ENCODE measurements at places on chromosomes 7 and 10.

DNA sequence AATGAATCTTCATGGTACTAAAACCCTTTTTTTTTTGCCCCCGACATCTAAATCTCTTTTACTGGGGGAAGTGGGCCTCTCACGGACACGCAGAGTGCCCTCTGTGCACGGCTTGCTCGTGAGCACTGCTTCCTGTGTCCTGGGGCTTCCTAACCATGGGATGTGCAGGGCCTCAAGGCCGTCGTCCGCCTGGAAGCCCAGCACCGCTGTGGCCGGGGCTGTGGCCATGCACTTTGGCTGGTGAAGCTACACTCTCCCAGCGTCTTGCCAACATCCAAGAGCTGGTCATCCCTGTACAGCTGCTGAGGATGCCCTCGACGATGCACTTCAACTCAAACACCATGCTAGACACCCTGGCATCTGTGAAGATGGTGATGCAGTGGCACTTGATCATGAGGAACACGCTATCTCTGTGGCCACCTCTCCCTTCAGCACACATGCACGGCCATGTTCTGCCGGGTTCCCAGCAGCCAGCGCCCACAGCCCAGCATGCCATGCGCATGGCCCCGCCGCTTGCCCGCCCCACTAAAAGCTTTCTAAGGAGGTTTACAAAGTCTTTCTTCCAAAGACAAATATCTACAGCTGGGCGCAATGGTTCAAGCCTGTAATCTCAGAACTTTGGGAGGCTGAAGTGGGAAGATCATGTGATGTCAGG, 326.5 kb downstream of the PARD3 start:
- DNase-seq, result no peak

DNA sequence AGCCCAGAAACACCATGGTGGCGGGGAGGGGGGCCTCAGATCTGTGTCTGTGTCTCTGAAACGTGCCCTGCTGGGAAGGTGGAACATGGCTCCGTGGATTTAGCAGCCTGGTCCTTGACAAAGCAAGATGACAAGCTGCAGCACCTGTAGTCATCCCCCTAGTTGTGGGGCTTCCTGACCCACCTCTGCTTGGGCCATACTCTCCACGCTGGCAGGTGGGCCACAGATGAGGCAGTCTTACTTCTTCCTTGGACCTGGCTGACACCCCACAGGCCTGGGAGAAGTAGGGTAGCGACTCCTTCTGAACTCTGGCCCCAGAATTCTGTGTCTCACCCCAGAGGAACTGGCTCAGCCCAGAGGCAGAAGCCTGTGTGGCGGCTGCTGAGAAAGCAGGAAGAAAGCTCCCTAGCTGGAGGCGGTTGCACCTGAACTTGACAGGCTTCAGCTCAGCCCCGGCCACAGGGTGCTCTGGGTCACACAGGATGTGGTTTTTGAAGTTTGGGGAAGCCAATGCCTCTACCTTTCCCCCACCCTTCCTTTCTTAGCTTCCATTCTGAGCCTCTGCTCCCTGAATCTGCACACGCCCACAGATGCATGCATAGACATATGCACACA, 113.9 kb downstream of the ABLIM1 start:
- peak; percentile 30 for DNase-seq

- DNase-seq, result no peak
Observed at GRCh38 chr10:25017154-25017590, 760 bp downstream of the THNSL1 start.

GRCh38 chr7:44046321-44047061, 2.0 kb downstream of the DBNL start:
- DNase-seq, result no peak

- no peak for DNase-seq
Observed at GRCh38 chr10:6354168-6354772, 151.5 kb downstream of the PFKFB3 start.

- no peak for DNase-seq
Observed at GRCh38 chr10:42898037-42898960, 115.7 kb downstream of the BMS1 start.

DNA sequence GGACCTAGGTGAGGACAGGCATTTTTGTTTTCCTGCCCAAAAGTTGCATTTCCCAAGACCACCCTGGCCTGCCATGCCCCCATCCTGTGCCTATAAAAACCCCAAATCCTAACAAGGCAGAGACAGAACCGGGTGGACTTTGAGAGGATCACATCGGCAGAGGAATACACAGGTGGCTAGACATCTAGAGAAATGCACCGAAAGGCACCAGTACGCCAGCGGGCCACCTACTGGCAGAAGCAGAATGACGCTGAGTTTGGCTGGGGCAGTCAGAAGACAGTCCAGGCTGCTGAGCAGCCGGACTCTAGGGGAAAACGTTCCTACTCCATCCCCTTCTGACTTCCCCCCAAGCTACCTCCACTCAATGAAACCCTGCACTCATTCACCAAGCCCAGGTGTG, 2.8 kb downstream of the AKR1C4 start:
- no peak for DNase-seq

- DNase-seq, result no peak
Observed at GRCh38 chr7:74216361-74216761, 6.6 kb downstream of the LAT2 start.

DNA sequence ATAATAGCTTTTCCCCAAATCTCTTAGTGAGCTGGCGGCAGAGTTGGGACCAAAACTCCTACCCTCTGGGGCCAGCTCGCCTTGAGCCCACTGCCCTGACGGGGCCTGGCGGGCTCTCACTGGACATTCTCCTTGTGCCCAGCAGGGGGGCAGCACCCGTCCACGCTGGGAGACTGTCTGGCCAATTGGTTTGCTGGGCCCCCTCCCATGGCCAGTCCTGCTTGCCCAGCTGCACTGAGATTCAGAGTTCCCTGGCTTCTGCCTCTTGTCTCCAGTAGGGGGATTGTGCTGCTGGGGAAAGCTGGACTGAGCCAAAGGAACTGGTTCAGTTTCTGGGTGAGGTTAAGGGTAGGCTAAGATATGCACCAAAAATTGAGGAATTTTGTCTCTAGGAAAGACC, 59.8 kb downstream of the RAMP3 start:
- DNase-seq, result no peak

GRCh38 chr10:123620621-123621020, 45.5 kb upstream of the GPR26 start:
- no peak for DNase-seq

GRCh38 chr7:99019523-99020412, 124.1 kb downstream of the SMURF1 start:
- DNase-seq, result no peak

- no peak for DNase-seq
Observed at GRCh38 chr10:84095811-84096497, 43.4 kb upstream of the GHITM start.

- no peak for DNase-seq
Observed at GRCh38 chr10:34179280-34179679, 635.8 kb downstream of the PARD3 start.

Measured in esophagus squamous epithelium (tissue), 5 donors.